ENCODE measurements at places on chromosomes 1 and 21. TPM values are rescaled to one million over a fixed set of nuclear protein-coding genes. Genes with fewer than 3 reads are reported as not detected.

DNA sequence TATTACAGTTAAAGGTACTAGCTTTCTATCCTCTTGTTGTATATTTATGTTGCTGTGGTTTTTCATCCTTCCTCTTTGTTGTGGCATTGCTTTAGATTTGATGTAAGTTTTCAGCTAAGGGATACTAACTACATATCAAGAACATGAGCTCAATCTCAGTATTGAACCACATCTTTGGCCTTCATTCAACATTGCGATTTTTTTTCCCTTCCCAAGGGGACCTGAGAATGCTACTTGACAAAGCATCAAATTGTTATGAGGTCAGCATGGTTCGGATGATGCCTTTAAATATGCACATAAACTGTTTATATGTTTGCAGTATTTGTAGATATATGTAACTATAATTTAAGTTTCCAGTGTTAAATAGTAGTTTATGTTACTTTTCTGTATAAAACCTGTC, 31.7 kb upstream of the GPR88 start:
- DNase-seq = no peak
- no peaks in the 10 kb centered on the region for H3K27me3 ChIP-seq
- H3K36me3 ChIP-seq = peaks cover 92% of the 10 kb centered on the region
- no peak overlapping the region for H3K4me3 ChIP-seq

DISP1 gene
- 1.9 TPM for polyA plus RNA-seq

PCAT6 gene
- 1.6 TPM for polyA plus RNA-seq

ALX3 gene
- 0.12 TPM for polyA plus RNA-seq

ANXA9 gene
- 0.32 TPM for polyA plus RNA-seq

DNA sequence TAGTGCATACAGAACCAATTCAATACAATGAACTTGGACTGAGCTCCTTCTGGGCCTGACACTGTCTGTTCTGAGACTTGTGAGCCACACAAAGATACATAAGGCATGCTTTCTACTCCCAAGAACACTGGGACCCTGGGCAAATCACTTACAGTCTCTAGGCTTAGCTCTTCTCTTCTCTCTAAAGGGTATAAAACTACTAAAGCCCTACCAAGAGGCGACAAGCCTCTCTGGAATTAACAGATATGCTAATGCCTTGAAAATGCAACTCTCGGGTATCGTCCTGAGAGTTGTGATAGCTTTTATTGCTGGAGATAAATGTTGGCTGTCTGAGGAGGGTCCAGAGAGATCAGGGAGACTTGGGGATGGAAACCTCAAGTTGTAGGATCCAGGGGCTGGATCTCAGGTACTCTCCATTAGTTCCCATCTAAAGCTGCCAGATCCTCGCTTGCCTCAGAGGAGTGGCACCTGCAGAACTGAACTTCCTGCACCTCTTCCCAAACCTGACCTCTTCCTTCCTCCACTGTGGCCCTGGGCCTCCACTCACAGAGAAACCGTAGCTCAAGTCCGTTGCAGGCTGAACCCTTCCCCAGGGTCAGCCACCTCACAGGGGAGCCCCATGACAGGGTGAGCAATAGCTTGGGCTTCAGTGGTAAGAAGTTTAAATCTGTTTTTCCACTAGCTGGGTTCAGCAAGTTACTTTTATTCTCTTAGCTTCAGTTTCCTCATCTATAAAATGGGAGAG, 11.5 kb upstream of the CFAP45 start:
- peak; percentile 71 for DNase-seq
- peaks cover 69% of the 10 kb centered on the region for H3K4me1 ChIP-seq
- H3K36me3 ChIP-seq = no peaks in the 10 kb centered on the region
- H3K27ac ChIP-seq = peak overlapping the region; percentile 90

DNA sequence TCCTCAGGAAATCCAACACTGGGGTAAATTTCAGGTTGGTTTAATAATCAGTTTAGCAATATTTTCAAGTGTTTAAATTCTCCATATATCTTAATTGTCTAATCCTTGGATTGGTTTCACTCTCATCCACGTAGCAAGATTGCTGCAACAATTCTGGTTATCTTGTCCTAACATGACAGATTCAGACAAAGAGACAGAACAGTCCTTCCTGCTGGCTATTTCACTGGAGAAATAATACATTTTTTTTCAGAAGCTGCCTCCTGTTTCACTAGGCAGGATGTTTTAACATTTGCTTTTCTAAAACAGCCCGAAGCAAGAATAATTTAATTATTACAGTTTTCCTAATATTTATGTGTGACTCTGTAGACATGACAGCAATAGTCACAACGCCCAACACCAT, 2011.2 kb downstream of the NCAM2 start:
- H3K27me3 ChIP-seq = no peaks in the 10 kb centered on the region
- no peaks in the 10 kb centered on the region for H3K36me3 ChIP-seq
- DNase-seq = no peak
- no peak overlapping the region for H3K27ac ChIP-seq
- no peaks in the 10 kb centered on the region for H3K4me1 ChIP-seq

FAM177B gene
- 6.6 TPM for polyA plus RNA-seq

- H3K4me3 ChIP-seq = peak overlapping the region; percentile 66
- H3K4me1 ChIP-seq = peaks cover 24% of the 10 kb centered on the region
- H3K27me3 ChIP-seq = no peaks in the 10 kb centered on the region
- H3K27ac ChIP-seq = peak overlapping the region; percentile 89
- DNase-seq = no peak
Measured at GRCh38 chr1:11273595-11274234, 717 bp downstream of the UBIAD1 start.

DNA sequence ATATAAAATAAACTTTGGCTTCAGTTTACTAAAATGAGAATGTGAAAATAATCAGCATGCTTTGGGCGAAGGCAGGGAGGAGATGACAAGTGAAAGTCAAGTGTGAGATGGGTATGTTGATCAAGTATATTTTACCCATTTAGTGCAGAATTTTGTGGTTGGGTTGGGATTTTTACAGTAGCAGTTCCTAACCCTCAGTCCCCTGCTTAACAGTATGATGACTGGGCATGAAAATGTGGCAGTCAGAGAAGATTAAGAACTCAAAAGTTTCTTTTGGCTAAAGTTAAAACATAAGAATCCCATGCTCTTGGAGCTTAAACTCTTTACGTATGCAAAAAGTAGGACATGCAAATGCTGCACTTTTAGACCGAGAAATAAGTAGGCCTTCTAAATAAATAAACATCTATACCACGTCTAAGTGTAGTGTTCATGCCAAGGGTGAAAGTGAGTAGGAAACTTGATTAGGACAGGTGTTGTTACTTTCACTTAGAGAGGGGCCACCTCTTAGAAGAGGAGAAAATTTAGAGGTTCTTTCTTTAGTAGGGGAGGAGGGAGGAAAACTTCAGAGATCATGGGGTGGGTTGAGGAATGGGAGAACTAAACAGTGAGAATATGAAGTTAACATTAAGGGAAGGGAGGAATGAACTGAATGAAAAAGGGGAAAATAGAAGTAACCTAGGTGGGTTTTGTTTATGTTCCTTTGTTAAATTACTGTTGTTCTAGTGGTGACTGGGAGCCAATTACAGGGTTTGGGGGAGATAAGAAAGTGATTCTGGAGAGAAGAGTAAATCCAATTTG, 127.8 kb downstream of the OSBPL9 start:
- no peaks in the 10 kb centered on the region for H3K27me3 ChIP-seq
- no peak overlapping the region for H3K4me3 ChIP-seq
- H3K4me1 ChIP-seq = peaks cover 12% of the 10 kb centered on the region
- no peak overlapping the region for H3K27ac ChIP-seq
- no peak for DNase-seq

GRCh38 chr1:92709738-92710137, 75.2 kb downstream of the EVI5 start:
- DNase-seq = no peak
- H3K36me3 ChIP-seq = no peaks in the 10 kb centered on the region
- H3K4me3 ChIP-seq = no peak overlapping the region
- no peaks in the 10 kb centered on the region for H3K4me1 ChIP-seq
- no peaks in the 10 kb centered on the region for H3K27me3 ChIP-seq

Data from spleen (tissue), 13 donors.